ENCODE measurements at places on chromosomes 16 and 17.
A peak's percentile ranks its signal among the peaks of the same experiment; 100 is the strongest.

DNA sequence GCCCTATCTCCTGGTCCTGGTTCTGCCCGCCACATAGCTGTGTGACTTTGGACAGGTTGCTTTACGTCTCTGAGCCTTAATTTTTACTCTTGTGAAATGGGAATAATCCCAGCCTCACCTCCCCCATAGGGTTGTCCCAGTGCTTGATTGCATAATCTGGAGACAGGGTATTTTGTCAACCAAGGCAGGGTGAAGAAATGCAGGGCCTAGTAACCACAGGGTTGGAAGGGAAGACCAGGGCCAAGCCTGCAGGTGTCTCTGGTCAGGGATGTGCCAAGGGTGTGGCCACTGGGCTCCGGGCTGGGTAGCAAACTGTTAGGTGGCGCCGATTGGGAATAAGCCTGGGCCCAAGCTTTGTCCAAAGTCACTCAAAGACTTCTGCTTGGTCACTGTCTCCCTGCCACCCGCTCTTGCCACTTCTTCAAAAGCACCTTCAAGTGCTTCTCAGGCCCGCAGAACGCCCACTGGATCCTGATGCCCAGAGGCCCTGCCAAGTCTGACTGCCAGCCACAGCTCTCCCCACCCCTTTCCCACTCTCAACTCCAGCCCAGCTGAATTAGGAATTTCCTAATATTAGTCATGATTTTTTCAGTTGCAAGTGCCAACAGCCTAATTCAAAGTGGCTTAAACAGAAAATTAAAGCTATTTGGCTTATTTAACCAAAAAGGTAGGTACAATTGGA, 20.6 kb upstream of the COL1A1 start:
- no peak for DNase-seq

- DNase-seq = no peak
These were observed 3.9 kb upstream of the ATP2A1 start for GRCh38 chr16:28874406-28874805.

DNA sequence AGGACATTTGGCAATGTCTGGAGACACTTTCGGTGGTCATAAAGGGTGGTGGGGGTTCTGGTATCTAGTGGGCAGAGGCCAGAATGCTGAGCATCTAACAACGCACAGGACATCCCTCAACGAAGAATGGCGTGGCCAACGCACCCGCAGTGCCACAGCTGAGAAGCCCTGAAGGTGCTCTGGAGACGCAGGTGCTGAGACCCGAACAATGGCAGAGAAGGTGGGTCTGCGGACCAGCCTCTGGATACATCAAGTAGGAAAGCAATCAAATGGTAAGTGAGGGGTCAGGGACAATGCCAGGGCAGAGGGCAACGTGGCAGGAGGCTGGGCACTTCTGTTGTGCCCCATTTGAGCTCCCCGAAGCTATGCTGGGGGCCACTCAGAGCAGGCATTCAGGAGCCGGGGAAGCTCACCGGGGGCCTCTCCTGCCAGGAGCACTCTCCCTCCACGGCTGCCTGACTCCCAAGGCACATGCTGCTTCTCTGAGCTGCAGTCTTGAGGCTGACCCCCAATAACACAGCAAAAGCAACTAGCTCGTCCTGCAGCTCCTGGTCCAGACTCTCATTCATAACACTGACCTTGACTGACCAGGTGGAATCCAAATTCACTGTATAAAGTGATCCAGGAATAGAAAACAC, 26.0 kb downstream of the SPHK1 start:
- DNase-seq = no peak

DNA sequence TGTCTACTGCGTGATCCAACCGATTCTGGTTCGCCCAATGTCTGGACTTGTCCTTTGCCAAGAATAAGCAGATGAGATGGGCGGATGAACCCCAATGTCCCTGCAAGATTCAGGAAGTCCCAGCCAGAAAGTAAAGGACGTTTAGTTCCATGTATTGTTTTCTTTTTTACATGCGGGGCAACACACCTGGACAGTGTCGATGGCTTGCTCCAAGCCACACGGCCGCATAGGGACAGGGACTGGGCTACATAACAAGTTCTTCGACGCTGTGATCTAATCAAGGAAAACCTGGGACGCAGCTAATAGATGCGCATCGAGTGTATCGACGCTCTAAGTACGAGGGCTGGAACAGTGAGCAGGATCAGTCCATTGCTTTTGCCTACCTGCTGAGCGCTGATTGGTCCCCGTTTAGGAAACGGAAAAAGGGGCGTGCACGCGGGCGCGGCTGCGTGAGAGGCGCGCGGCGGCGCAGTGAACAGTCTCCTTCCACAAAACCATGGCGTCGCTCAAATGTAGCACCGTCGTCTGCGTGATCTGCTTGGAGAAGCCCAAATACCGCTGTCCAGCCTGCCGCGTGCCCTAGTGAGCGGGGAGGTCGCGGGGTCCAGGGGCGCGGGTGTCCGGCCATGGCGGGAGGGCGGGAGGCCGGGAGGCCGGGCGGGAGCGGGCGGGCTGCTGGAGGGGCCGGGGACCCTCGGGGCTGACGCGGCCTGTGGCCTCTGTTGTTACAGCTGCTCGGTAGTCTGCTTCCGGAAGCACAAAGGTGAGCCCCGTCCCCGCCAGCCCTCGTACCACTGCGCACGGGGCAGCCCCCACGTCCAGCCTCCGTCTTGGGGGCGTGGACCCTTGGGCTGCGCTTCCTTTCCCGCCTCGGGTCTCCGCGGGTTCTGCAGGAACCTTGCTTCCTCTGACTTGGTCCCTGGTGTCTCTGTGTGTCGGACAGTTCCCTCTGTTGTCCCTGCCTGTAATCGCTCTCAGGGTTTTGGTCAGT, at the start of gene ZNHIT3:
Gene ZNHIT3 (plus strand): TSS at position 478 of the 991 bp plus-strand sequence. CDS start 19 bp downstream, at position 497.
- DNase-seq = peak; percentile 80

GRCh38 chr17:8940866-8941471, 24.5 kb downstream of the PIK3R5 start:
- no peak for DNase-seq

DNA sequence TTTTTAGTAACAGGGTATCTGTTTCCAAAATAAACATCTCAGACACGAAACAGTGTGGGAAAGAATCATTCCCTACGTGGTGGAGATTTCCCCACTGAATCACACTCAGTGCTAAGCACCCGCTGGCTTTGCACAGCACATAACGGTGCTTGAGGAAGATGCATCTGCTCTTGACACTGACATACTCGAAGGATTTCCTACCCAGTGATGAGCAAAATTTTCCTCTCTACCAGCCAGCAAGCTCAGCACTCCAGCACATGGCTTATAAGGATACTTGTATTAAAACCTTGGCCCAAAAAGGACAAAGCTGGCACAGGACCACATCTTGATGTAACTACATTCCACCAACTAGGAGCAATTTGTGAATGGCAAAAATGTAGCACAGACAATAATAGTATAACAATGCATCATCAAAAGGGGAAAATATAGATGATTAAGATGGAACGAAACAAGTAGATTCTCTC, 59.0 kb downstream of the ANKFY1 start:
- no peak for DNase-seq

GRCh38 chr16:28826141-28826540, 3.3 kb downstream of the ATXN2L start:
- DNase-seq = no peak

- no peak for DNase-seq
These were observed 15.5 kb downstream of the SPNS2 start for GRCh38 chr17:4514206-4514605.

Measured in T1000 (cell line).